ENCODE measurements at places on chromosomes 6 and 20. TPM values are rescaled to one million over a fixed set of nuclear protein-coding genes. Genes with fewer than 3 reads are reported as not detected.

The MYCT1 gene
- total RNA-seq: 16.4 TPM

The SAPCD1 gene
- 2.0 TPM for total RNA-seq

The RBPJL gene
- total RNA-seq: not detected

The MBOAT1 gene
- 38.6 TPM for total RNA-seq

The RGS19 gene
- total RNA-seq: 16.4 TPM

The OR12D3 gene
- not detected for total RNA-seq

The F13A1 gene
- 357 TPM for total RNA-seq

- no peak overlapping the region for H3K27ac ChIP-seq
- no peaks in the 10 kb centered on the region for H3K36me3 ChIP-seq
- no peak for DNase-seq
Observed at GRCh38 chr6:135196739-135197510, 15.8 kb downstream of the MYB start.

DNA sequence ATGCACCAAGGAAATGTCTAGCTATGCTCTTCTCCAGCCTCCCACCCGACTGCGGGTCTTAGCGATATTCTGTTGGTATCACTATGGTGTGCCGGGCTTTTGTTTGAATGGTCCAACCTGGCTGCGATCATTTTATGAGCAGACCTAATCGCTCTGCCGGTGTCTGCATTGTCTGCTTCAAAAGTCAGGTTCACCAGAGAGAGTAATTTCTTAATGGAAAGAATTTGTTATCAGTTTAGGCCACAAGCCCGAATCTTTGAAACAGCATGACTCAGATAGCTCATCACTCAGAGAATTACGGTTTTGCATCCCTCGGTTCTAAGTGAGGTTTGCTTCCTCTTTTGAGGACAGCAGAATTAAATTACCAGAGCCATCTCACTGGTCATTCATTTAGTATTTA lies 521.0 kb upstream of the ARID1B start:
- H3K4me1 ChIP-seq: no peaks in the 10 kb centered on the region
- H3K27me3 ChIP-seq: no peaks in the 10 kb centered on the region
- no peak for DNase-seq

- no peaks in the 10 kb centered on the region for H3K36me3 ChIP-seq
- no peak overlapping the region for H3K4me3 ChIP-seq
- no peak overlapping the region for H3K27ac ChIP-seq
- no peak for DNase-seq
- no peaks in the 10 kb centered on the region for H3K27me3 ChIP-seq
Observed at GRCh38 chr6:75266716-75267291, 17.8 kb downstream of the TMEM30A start.

- no peak overlapping the region for H3K27ac ChIP-seq
- no peak for DNase-seq
- H3K4me1 ChIP-seq: no peaks in the 10 kb centered on the region
Observed at GRCh38 chr6:13239530-13240455, 88.5 kb downstream of the TBC1D7 start.

GRCh38 chr6:148907573-148907972 lies 160.7 kb downstream of the UST start:
- no peak overlapping the region for H3K4me3 ChIP-seq
- DNase-seq: no peak
- no peaks in the 10 kb centered on the region for H3K36me3 ChIP-seq
- H3K27me3 ChIP-seq: no peaks in the 10 kb centered on the region
- H3K27ac ChIP-seq: no peak overlapping the region

DNA sequence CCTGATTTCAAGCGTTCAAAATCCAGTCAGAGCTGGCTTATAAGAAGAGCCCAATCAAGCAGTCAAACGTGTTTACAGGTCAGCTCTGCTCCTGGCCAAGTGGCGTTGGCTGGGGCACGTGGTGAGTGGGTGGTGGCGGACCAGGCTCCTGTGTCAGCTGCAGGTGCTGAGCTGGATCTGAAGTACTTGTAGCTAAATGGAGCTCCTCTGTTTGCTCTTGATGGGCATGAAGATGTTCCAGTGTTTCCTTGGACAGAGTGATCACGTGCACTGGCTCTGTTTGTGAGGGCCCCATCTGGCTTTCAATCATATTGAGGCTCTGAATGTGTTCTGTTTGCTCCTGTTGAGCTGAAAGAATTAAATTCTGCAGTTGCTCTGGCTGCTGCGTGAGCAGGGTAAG lies 10.2 kb upstream of the MICAL1 start:
- H3K4me3 ChIP-seq: no peak overlapping the region
- no peaks in the 10 kb centered on the region for H3K36me3 ChIP-seq
- H3K4me1 ChIP-seq: no peaks in the 10 kb centered on the region
- no peak overlapping the region for H3K27ac ChIP-seq
- no peaks in the 10 kb centered on the region for H3K27me3 ChIP-seq

DNA sequence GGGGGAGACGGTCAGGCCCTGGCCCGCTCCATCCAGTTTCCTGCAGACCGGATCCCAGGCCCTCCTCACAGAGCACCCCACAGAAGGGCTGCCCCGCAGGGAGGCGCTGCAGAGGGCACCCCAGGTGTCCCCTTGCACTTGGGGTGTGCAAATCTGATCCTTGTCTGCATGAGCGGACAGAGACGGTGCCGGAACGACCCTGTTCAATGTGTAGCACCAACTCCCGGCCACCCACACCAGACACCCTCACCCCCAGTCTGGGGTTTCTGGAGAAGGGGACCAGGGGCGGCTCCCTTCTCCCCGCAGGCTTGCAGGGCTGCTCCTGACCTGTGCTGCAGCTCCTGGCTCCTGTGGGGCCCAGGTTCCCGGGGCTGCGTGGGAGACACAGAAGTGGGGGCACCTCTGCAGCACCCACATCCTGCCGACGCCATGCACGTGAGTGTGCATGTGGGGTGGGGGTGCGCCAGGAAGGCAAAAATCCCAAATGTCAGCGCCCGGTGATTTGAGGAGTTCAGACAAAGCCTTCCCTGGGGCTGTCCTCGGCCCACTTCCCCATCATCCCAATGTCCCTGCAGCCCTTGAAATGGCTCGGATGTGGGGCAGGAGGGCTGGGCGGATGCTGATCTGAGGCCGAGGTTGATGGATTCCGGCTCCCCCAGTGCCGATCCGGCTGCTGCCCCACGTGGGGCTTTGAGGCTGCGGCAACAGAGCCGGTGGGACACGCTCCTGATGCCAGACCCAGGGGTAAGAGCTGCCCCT lies 85.3 kb upstream of the BHLHE23 start:
- no peak overlapping the region for H3K27ac ChIP-seq
- H3K27me3 ChIP-seq: peaks cover 90% of the 10 kb centered on the region
- H3K4me3 ChIP-seq: no peak overlapping the region
- H3K4me1 ChIP-seq: no peaks in the 10 kb centered on the region
- DNase-seq: no peak
- H3K36me3 ChIP-seq: no peaks in the 10 kb centered on the region

Measured in breast epithelium (tissue), 4 donors.